ENCODE measurements at places on chromosomes 12 and 14.

DNA sequence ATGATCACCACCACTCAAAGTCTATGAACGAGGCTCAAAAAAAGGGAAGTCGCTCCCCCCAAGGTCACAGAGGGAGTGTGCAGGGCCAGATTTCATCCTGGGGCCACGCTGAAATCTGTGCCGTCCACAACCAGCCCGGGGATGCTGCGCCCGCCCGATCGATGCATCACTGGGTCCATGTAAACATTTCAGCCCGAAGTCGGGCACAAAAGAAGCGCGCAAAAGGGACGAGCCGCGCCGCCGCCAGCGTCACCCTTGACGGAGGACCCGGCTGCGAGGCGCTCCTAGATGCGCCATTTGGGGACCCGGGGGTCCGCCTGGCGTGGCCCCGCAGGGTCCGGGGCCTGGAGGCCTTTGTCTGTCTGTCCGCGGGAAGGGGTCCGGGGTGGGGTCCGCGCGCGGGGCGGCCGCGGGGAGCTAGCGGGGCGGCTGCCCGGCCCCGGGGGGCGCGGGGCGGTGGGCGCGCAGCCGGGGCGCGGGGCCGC, 503 bp downstream of the FBXO21 start:
- DNase-seq: no peak

DNA sequence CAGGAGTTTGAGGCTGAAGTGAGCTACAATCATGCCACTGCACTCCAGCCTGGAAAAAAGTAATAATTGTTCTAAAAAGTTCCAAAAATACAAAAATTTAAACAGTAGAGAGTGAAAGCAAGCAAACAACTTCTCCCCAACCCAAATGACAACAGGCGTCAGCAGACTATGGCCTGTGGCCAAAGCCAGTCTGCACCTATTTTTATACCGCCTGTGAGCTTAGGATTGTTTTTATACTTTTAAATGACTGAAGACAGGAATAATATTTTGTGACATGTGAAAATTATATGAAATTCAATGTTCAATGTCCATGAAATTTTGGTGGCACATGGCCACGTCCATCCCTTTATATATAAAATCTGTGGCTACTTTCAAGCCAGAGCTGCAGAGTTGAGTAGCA, 48.2 kb upstream of the TMCC3 start:
- no peak for DNase-seq

GRCh38 chr12:108798551-108799221, 58.7 kb downstream of the SSH1 start:
- DNase-seq: no peak

DNA sequence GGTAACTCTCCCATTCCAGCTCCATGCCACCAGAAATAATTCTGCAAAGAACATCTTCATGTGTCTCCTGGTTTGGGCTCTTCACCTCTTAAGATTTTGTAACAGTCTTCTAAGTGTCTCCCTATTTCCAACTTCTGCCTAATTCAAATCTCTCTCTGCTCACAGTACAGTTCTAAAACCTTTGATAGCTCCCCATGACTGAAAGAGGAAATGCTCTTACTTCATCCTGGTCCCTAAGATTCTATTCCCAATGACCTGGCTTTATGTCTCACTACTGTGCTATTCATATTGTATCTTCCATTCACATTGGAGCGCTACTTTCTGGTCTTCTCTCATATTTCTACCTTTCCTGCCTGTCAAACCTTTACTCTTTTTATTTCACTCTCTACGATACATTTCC, 1.6 kb downstream of the AMN1 start:
- DNase-seq: no peak

DNA sequence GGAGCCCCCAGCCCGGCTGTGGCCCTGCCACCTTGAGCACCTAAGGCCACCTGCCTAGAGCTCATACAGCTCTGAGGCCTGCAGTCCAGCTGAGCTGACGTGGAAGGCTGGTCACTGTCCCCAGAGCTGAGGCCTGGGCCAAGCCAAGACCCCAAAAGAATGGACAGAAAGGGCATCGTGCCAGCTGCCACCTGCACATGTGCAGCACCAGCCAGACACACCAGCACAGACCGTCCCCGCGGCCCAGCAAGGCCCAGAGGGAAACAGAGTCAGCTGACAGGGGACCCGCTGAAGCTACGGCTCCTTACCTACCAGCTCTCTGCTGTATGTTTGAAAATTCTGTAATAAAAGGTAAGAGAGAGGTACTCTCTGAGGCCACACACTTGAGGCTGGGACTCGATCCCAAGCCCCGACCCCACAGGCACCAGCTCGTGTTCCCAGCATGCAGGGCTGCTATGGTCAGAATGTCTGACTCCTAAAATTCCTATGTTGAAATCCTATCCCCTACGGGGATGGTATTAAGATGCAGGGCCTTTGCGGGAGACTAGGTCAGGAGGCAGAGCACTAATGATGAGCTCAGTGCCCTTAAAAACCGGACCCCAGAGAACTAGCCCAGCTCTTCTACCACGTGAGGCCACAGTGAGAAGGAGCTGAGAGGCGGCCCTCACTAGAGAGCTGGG, 25.4 kb downstream of the BRF1 start:
- DNase-seq: no peak

DNA sequence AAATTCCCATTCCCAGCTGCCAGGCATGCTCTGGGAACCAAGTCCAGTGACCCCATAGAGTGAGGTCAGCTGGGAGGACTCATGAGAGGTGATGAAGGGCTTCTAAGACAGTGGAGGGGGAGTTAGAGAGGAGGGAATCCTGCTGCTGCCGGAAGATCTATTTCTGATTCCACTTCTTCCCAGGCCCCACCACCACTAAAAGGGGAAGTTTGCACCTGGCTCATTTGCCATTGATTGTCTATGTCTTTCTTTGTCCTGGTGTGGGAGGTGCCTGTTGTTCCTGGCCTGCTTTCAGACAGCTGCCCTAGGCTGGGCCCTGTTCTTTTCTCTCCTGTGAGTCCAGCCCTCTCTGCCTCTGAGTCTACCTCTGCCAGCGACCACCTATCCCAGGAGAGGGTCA, 3.0 kb upstream of the KRT6A start:
- DNase-seq: no peak

DNA sequence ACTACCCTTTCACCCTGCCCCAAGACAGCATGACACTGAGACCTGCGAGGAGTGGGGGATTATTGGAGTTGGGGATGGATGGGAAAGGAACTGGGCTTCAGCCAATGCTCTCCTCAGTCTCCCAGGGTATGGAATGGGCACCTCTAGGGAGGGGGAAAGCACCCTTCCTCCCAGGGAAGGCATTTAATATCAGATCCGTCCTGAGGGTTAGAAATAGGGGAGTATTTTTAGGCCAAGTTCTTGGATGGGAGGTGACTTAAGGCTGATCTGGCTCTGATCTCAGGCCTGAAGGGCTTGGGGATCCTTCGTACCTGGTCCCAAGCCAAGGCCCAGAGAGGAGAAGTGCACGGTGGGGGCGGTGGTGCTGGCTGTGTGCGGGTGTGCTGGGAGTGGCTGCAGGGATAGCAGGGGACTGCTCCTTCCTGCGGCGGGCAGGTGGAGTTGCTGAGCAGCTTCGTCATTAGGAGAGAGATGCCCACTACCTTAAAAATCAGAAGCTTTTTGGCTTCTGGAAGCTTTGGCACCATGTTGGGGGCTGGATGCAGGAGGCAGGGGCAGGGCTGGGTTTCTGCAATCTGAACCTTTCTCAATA, 7.0 kb upstream of the CEBPE start:
- DNase-seq: no peak

DNA sequence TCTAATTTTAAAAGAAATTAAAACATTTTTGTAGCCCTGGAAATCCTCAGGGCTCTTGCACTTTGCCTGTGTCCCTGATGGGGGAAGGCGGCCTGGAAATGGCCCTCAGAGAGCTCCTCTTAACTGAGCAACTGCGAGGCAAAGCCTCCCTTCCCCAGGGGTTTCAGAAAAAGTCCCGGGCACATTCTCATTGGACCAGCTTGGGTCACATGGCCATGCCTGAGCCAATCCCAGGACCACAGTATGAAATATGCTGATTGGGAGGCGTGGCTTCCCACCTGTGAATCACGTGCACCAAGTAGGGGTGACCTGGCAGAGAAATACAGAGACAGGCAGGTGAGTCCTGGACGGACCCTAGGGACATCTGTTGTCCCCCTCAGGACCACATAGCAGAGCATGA, 90.4 kb upstream of the SFSWAP start:
- no peak for DNase-seq

DNA sequence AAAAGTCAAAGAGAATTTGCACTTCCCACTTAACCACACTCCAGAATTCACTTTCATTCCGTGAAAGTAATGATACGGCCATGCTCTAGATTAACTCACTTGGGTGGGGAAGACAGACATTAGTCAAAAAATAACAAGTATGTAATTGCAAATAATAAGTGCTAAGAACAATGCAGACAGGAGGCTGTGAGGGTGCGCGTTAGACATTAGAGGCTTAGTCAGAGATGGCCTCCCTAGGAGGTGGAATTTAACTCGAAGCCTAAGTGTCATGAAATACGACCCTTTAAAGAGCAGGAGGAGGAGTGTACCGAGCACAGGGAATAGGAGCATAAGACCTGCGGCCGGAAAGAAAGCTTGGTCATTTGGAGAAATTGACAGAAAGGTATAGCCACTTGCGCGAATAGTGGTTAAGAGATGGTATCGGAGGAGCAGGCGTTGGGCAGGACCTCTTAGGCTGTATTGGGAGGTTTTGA, 628 bp downstream of the SNRPF start:
- DNase-seq: no peak

GRCh38 chr14:83827383-83827782, 1702.6 kb upstream of the FLRT2 start:
- DNase-seq: no peak

GRCh38 chr12:87469295-87469694, 559.9 kb downstream of the C12orf50 start:
- DNase-seq: no peak

DNA sequence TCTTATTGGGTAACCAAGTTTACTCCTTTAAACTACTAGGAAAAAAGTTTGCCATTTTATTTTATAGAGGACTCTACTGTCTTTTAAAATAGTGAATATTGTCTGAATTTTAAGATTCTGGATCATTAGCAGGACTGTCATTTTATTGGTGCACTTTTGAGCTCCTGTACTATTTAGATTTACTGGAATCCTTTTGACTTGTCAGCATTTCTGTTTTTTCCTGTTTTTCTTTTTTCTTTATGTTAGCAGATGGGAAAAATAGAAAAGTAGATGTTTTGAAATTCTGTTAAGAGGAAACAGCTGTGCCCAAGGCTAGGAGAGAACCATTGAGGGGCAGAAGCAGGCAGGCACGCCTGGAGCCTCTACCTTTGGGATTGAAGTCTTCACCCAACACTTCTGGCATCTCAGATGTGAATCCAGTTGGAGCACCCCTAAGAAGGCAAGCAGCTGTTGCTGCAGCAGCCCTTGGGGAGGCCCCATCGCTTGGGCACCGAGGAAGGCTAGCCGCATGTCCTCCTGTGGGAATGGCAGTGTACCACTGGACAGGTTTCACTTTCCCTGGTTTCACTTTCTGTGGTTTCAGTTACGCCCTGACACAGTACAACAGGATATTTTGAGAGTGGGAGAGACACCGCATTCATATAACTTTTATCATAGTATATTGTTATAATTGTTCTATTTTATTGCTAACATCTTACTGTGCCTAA, 11.5 kb downstream of the RIMKLB start:
- DNase-seq: no peak

DNA sequence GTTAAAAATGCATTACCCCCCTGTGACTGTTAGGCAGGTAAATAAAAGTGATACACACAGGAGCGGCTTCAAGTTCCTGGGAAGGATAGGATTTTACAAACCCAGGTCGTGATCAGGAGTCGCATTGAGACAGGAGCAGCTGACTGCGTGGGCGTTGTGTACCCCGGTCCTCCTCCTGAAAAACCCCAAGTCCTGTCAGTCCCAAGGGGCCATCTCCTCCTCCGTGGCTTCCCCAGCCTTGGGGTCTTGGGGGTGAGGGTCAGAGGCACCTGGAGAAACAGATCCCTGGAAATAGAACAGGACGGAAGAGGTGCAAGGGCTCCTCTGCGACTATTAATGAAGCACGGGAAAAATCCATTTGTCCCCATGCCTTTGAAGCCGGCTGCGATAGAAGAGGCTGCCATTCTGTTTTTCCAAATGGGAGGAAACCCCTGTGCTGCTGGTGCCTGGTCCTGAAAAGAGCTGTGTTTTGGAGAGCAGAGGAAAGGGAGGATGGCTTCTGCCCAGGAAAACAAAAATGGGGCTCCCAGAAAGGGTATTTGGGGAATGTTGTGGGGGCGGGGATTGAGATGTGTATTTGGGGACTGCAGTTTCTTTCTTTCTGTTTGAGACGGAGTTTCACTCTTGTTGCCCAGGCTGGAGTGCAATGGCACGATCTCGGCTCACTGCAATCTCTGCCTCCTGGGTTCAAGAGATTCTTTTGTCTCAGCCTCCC, 143.1 kb downstream of the ZNF664 start:
- DNase-seq: no peak

DNA sequence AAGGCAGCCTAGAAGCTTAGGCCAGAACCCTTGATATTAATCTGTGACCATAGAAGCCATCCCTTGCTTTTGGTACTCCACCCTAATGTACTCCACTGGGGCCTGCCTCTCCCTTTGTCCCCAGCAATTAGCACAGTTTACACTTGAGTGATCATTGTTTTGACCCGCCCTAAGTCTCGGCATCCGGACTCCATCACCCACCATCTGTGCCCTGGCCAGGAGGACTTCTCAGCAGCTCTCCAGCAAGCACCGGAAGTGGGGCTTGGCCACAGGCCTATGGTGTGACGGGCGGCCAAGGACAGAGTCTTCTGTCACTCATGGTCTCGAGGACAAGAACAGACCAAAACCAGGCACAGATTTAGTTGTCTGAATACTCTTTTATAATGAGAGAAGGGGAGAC, 126.5 kb upstream of the NTF3 start:
- no peak for DNase-seq

GRCh38 chr14:62792578-62792977, 252.7 kb downstream of the KCNH5 start:
- DNase-seq: no peak

DNA sequence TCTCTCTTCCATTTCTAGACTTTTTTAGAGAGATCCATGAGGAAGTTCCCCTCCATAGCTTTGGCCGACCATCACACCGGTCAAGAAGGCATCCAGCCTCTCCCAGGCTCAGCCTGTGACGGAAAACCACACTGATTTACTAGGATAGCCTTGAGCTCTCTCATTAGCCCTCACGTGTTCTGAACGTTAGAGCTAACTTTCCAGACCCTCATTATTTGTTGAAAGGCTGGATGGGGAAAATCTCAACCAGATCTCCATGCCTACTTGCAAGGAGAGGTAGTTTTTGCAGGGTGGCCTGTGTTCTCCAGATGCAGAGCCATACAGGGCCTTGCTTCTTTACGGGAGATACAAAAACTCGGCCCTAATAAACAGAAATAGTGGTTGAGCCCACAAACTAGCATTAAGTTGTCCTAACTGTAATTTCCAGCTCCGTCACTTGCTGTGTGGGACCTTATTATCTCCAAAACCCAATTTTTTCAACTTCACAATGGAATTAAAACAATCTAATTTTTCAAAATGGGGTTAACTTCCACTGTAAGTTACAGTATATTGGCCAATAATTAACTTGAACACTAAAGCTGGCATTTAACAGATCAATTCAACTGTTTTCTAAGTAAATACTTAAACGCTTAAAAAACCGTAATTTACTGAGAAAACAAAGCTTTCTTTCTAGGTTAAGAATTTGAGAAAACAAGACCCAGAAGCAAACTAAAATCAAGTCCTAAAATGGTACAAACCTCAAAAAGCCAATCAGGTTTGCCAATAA, 65.3 kb downstream of the KLHL28 start:
- no peak for DNase-seq

- no peak for DNase-seq
Measured at GRCh38 chr14:106276326-106277267, 750.2 kb downstream of the TMEM121 start.
